ENCODE measurements at places on chromosomes 5 and 9.

DNA sequence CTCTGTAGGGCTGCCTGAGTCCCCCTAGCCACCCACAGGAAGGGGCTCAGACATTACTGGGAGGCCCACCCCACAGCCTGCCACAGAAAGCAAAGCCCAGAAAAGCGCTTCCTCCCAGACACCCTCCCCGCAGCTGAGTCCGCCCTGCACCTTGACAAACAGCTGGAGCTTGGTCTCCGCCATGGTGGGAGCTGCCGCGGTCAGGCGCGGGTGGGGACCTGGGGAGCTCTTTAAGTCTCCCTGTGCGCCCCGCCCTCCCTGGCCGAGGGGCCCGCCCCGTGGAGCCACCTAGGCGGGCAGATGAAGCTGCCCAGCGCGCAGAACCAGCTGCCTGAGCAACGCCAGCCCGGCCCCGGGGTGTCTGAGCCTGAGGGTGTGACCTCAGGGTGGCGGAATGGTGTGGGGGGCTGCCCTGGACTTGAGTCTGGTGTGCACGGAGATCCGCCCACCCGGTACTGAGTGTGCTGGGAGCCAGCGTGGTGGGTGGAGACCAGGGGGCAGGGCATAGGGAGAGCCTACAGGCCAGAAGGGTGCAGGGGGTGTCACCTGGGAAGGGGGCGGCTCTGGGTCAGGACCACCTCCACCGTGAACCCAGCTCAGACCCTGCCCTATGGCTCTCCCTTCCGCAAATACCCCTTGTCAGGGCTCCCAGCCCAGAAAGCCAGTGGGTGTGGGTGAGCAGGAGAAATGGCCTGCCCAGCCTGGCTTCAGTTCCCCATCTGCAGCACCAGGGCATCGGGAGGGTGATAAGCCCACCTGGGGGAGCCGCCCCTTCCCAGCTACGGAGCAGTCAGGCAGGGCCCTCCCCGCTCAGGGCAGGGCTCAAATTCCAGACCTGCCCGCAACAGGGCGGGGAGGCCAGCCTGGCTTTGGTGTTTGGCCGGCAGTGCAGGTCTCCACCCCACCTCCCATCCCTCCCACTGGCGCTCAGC is at the start of gene CLIC3:
Gene CLIC3 (minus strand): TSS at position 208 of the 932 bp plus-strand sequence. CDS start 25 bp downstream, at position 183.
- no peak for DNase-seq

DNA sequence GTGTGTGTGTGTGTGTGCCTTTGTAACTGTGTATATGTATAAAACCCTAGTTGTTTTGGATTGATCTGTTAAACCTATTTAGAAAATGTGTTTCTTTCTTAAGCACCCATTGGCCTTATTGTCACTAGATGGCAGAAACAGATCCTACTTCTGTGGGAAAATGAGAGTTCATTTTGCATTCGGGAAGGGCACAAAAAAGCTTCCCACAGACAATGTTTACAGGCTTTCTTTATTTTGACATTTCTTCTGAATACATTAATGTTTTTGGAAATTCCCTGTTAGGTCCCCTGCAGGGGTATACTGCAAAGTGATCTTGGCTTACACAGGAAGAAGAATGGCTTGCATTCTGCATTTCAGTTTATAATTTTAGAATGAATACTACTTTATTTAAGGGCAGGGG is 481.8 kb upstream of the ARRDC3 start:
- DNase-seq = no peak

GRCh38 chr5:75546830-75547229 is 35.1 kb downstream of the POLK start:
- DNase-seq = no peak

- DNase-seq = no peak
Observed at GRCh38 chr9:96663506-96664120, 8.5 kb upstream of the PRXL2C start.

GRCh38 chr5:177189965-177190364 is 56.4 kb downstream of the NSD1 start:
- no peak for DNase-seq

DNA sequence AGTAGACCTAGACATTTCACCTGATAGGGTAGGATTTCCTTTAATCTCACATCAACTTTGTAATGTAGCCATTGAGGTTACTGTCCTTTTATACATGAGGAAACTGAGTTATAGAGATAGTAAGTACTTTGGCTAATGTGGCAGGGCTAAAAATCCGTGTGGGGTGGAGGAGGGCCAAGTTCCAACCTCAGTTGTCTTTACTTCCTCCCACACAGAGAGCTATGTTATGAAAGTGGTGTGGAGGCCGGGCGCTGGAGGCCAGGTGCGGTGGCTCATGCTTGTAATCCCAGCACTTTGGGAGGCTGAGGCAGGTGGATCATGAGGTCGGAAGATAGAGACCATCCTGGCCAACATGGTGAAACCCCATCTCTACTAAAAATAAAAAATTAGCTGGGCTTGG is 173.3 kb downstream of the PALM2AKAP2 start:
- no peak for DNase-seq

GRCh38 chr5:137794863-137795262 is 40.7 kb upstream of the HNRNPA0 start:
- no peak for DNase-seq

GRCh38 chr5:89041249-89041779 is 158.3 kb upstream of the MEF2C start:
- no peak for DNase-seq

GRCh38 chr5:178388386-178389025 is 155.9 kb upstream of the PHYKPL start:
- no peak for DNase-seq

DNA sequence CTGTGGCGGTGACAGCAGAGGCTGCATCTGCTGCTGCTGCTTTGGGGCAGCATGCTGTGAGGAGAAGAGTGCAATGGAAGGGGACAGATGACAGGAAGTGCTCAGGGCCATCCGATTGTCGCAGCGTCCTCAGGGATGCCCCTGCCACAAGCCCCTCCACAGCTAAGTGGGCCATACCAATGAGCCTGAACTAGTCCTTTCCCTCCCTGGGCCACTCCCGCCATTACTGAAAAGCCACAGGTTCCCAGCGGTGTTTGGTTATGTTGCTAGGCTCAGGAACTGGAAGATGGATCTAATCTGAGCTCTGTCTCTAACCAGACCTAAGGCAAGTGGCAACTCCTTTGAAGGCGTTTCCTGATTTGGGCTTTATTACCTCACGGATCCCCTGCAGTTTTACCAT is 109.2 kb downstream of the GAPVD1 start:
- no peak for DNase-seq

DNA sequence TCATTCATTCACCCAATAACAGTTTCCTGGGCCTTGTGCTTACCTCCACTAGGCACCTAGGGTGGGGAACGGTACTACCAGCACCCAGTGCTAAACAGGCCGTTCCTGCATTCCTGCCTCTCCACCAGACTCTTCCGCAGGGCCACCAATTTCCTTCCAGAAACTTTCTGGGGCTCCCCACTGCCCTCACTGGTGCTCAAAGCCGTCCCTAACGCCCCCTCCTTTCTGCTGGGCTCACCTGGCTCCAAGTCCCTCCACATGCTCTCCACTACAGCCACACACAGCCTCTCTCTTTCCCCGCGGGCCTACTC is 1.4 kb downstream of the PHF19 start:
- DNase-seq = no peak

DNA sequence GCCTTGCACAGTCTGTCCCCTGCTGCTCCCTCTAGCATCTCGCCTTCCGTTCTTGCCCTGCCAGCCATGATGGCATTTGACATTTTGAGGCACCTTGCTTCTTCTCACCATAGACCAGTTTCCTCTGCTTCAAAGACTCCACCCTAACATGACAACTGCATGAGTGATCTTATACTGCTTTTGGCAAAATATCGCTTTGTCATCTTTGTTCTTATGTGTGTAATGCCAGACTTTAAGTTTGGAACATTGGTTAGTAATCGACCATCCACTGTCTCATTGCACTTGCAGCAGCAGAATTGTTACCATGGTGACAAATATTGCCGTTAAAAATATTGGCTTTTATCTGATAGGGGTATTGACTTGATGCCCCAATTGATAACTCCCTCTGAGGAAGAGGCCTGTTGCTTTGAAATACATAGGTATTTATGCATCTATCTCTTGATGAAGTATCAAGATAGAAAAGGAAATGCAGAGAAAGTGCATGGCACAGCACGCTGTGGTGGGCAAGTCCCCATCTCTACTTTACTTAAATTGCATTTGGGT is 6.8 kb downstream of the GARIN3 start:
- no peak for DNase-seq

DNA sequence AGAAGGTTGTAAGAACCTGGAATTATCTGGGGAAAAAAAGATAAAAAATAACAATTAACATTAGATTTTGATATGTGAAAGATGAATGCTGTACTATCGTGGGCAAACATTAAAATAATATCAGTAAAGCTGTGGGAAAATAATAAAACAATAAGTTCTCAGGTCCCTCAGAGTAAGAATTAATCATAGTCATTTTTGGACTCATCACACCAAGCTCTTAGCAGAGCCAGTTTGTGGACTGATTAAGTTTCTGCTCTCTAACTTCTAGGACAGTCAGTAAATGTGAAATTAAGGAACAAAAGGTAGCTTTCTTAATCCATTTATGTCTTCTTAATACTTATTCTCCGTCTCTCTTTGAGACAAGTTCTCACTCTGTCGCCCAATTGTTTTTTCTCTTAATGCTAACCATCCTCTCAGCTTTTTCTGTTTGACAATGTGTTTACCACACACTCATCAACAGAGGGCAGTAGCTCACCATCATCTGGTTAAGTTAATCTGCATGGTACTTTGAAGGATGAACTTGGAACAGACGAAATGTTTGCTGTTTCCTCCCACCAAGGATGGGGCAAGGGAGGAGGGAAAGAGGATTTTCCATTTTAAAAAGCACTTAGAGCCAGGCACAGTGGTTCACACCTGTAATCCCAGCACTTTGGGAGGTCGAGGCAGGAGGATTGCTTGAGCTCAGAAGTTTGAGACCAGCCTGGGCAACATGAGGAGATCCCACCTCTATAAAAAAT is 5.3 kb upstream of the ACO1 start:
- DNase-seq = peak; percentile 12

Measured in activated naive CD8-positive, alpha-beta T cell treated with anti-CD3 and anti-CD28 coated beads, Interleukin-2, amount 50 U/mL, for 16 hours (primary cell).